Muscle of leg (tissue), 16 donors: ENCODE measurements at places on chromosomes 7 and 10.

GRCh38 chr10:115355162-115355760 is 262.1 kb downstream of the ATRNL1 start:
- DNase-seq = peak; percentile 69

DNA sequence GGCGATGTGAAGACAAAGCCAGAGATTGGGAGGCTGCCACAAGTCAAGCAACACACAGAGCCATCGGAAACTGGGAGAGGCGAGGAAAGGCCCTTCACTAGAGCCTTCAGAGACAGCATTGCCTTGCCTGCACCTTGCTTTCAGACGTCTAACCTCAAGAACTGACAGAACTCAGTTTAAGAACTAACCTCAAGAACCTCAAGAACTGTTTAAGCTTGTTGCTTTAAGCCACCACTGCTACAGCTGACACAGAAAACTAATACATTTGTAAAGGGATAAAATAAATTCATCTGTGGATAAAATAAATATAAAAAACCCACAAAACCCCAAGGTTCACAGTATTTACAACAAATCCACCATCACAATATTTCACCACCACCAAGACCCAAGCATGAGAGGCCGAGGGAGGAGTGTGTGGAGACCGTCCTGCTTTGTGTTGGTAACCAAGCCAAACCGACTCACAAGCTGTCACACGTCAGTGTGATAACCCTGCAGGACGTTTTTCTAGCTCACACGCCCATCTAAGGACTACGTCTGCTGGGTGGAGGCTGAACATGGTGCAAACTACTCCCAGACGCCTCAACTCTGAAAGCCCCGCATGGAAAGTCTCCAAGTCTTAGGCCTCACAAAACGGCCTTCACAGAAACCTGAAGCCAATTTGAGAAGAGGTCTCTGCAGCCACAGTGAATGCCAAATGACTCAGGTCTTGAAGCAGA is 116.8 kb downstream of the ABLIM1 start:
- peak; percentile 98 for DNase-seq

- no peak for DNase-seq
Measured at GRCh38 chr7:1566687-1567048, 3.2 kb downstream of the PSMG3 start.

GRCh38 chr10:33365871-33366411 is 31.5 kb upstream of the NRP1 start:
- no peak for DNase-seq

- DNase-seq = no peak
Measured at GRCh38 chr10:4262449-4262848, 477.4 kb upstream of the KLF6 start.

DNA sequence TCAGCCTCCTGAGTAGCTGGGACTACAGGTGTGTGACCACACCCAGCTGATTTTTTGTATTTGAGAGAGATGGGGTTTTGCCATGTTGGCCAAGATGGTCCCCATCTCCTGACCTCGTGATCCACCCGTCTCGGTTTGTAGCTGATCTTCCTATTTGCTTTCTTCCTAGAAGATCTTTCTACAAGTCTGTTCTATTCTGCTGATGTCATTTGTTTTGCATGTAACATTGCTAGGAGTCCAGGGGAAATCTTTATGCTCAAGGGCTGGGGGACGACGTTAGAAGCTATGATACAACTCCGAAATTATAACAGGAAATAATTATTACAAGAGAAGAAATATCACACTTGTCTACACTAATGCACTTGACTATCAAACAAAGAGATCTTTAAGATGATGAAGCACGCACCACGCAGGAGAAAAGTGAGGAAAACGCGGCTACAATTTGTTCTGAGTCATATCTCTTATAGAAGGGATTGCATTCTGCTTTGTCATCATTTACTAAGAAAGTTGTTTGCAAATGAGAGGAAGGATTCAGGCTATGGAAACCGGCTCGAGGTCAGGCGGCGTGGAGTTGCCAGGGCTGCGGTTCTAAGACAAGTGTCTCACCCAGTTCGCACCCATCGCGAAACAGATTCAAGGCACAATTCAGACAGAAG is 103.0 kb upstream of the CARD11 start:
- no peak for DNase-seq
